ENCODE measurements at places on chromosomes 1 and 21. TPM values are rescaled to one million over a fixed set of nuclear protein-coding genes. Genes with fewer than 3 reads are reported as not detected.

CLEC20A gene
- total RNA-seq, result not detected

RPRD2 gene
- total RNA-seq, result 28.3 TPM

GNG12 gene
- total RNA-seq, result 70.0 TPM

AJAP1 gene
- total RNA-seq, result not detected

NR1I3 gene
- total RNA-seq, result not detected

IGSF3 gene
- 9.3 TPM for total RNA-seq

OR2L2 gene
- total RNA-seq, result not detected

ILDR2 gene
- total RNA-seq, result 0.08 TPM

ALPL gene
- total RNA-seq, result 0.82 TPM

ADCY10 gene
- 0.10 TPM for total RNA-seq

SERPINC1 gene
- total RNA-seq, result 0.64 TPM

CD53 gene
- total RNA-seq, result 0.49 TPM

S100A11 gene
- 474 TPM for total RNA-seq

GPR137B gene
- total RNA-seq, result 25.3 TPM

PCBP3 gene
- total RNA-seq, result not detected

RAVER2 gene
- 15.1 TPM for total RNA-seq

CLCA2 gene
- total RNA-seq, result not detected

MFSD2A gene
- total RNA-seq, result 1.2 TPM

IVL gene
- not detected for total RNA-seq

PLA2G2C gene
- not detected for total RNA-seq

SPOCD1 gene
- 0.54 TPM for total RNA-seq

LCE1D gene
- total RNA-seq, result not detected

SLC44A5 gene
- total RNA-seq, result 0.18 TPM

BRINP2 gene
- not detected for total RNA-seq
